ENCODE measurements at places on chromosomes 13 and 19. TPM values are rescaled to one million over a fixed set of nuclear protein-coding genes. Genes with fewer than 3 reads are reported as not detected.
A peak's percentile ranks its signal among the peaks of the same experiment; 100 is the strongest.

GRCh38 chr19:38148337-38148736 is 75.7 kb downstream of the DPF1 start:
- no peaks in the 10 kb centered on the region for H3K36me3 ChIP-seq
- no peak for DNase-seq
- H3K4me3 ChIP-seq, result no peak overlapping the region
- H3K27me3 ChIP-seq, result no peaks in the 10 kb centered on the region

GRCh38 chr13:98775844-98776598 is 23.5 kb upstream of the SLC15A1 start:
- H3K27ac ChIP-seq, result no peak overlapping the region
- H3K27me3 ChIP-seq, result peaks cover 15% of the 10 kb centered on the region
- no peaks in the 10 kb centered on the region for H3K4me1 ChIP-seq
- H3K36me3 ChIP-seq, result no peaks in the 10 kb centered on the region
- no peak for DNase-seq
- no peak overlapping the region for H3K4me3 ChIP-seq

GRCh38 chr13:54445453-54445852 is 1416.8 kb downstream of the OLFM4 start:
- H3K27me3 ChIP-seq, result no peaks in the 10 kb centered on the region
- no peak overlapping the region for H3K4me3 ChIP-seq
- DNase-seq, result no peak
- no peaks in the 10 kb centered on the region for H3K4me1 ChIP-seq

DNA sequence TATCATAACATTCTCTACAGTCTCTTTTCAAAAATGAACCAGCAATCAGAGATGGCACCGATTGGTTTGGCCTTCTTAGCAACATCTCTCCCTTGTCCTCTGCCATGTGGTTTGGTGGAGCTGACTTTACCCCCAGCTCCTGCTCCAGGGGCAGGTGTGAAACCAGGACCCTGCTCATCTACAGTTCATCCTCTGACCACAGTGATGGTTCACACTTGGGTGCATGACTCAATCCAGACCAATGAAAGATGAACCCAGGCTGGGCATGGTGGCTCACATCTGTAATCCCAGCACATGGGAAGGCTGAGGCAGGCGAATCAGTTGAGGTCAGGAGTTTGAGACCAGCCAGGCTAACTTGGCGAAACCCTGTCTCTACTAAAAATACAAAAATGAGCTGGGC is 33.6 kb upstream of the FFAR2 start:
- H3K27ac ChIP-seq, result no peak overlapping the region
- H3K27me3 ChIP-seq, result peaks cover 41% of the 10 kb centered on the region
- no peak for DNase-seq
- peaks cover 2% of the 10 kb centered on the region for H3K4me1 ChIP-seq
- no peak overlapping the region for H3K4me3 ChIP-seq
- peaks cover 1% of the 10 kb centered on the region for H3K36me3 ChIP-seq

- peak overlapping the region; percentile 71 for H3K27ac ChIP-seq
- no peaks in the 10 kb centered on the region for H3K27me3 ChIP-seq
These were observed 35.2 kb downstream of the MBNL2 start for GRCh38 chr13:97257228-97257755.

DNA sequence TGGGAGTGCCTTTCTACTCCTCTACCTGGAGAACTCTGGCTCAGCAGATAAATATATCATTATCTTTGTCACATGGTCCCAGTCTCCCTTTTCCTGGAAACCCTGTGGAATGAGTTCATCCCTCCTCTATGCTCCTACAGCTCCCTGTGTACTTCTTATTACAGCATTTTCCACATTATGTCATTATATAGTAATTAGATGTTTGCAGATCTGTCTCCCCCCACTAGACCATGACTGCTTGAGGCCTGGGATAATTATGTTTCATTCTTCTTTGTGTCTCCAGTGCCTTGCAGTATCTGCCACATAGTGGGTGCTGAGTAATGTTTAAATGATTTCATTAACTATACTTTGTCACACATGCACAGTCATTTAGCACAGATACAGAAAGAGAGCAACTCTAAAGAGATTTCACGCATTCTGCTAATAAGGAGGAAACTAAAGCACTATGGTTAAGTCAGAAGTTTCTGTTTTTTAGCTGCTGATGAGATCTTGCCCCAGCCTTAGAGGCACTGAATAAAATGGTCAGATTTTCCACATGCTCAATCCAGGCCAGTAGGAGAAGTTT is 66.1 kb upstream of the DIAPH3 start:
- H3K27ac ChIP-seq, result no peak overlapping the region
- H3K36me3 ChIP-seq, result no peaks in the 10 kb centered on the region
- peaks cover 39% of the 10 kb centered on the region for H3K27me3 ChIP-seq
- no peak for DNase-seq
- no peak overlapping the region for H3K4me3 ChIP-seq
- H3K4me1 ChIP-seq, result peaks cover 9% of the 10 kb centered on the region

- no peaks in the 10 kb centered on the region for H3K36me3 ChIP-seq
- no peaks in the 10 kb centered on the region for H3K4me1 ChIP-seq
- no peak overlapping the region for H3K4me3 ChIP-seq
- DNase-seq, result no peak
- no peak overlapping the region for H3K27ac ChIP-seq
- no peaks in the 10 kb centered on the region for H3K27me3 ChIP-seq
These were observed 231.6 kb downstream of the SPRY2 start for GRCh38 chr13:80109303-80109702.

DNA sequence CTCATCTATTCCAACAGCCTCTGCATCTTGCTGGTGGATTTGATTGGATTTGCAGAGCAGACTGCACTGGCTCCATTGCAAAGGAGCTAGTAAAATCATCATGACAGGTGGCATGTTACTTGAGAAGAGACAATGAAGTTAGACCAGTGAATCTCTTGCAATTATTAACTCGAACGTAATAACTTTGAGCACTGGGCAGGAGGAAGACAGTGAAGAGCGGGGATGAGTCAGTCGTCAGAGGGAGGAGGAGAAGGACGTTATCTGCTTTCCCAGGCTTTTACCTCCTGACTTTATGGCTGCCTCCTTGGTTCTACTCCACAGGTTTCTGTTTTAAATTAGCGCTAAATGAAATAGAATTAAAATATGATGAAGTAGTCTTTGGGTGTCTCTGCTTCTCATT is 257.8 kb upstream of the IPO5 start:
- H3K36me3 ChIP-seq, result no peaks in the 10 kb centered on the region
- H3K4me3 ChIP-seq, result no peak overlapping the region
- H3K4me1 ChIP-seq, result no peaks in the 10 kb centered on the region
- no peak for DNase-seq

DNA sequence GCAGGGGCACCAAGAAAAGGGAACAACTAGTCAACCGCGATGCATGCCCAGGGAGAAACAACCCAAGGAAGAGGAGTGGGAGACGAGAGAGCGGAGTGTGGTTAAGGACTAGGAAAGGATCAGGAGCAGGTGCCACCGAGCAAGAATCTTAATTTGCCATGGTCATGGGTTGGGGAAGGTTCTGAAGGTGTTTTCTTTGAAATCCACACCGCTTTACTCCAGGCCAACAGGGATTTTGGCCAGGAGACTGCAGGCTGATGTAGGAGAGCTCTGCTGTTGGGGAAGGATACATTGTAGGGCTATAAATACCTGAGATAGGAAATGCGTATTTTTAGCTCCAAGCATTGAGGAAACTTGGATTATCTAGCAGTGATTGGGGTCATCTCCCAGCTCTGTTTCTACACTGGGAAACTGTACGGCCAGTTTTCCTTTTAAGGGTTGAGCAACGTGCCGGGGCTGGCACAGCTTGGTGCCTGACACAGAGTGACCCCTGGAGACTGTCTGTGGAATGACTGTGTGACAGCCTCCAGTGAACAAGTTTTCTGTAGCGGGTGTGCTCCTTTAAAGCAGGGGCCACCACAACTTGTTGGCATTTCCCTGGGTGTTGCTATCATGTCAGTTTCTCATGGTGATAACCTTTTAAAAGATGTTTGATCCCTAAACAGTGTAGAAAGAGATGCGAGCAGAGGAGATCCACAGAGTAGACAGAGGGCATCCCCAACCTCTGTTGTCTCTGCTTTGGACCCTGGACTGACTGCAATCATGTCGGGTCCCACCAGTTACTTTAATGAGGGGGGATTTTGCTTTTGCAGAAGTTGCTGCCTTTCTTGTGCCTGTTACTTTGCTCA is 34.3 kb downstream of the ZNF536 start:
- H3K27me3 ChIP-seq, result no peaks in the 10 kb centered on the region
- no peak overlapping the region for H3K27ac ChIP-seq
- H3K36me3 ChIP-seq, result no peaks in the 10 kb centered on the region
- H3K4me3 ChIP-seq, result no peak overlapping the region
- DNase-seq, result no peak

- H3K27ac ChIP-seq, result no peak overlapping the region
- H3K4me3 ChIP-seq, result no peak overlapping the region
- no peaks in the 10 kb centered on the region for H3K4me1 ChIP-seq
- peaks cover 2% of the 10 kb centered on the region for H3K27me3 ChIP-seq
These were observed 34.6 kb upstream of the OLFM4 start for GRCh38 chr13:52994051-52994450.

DNA sequence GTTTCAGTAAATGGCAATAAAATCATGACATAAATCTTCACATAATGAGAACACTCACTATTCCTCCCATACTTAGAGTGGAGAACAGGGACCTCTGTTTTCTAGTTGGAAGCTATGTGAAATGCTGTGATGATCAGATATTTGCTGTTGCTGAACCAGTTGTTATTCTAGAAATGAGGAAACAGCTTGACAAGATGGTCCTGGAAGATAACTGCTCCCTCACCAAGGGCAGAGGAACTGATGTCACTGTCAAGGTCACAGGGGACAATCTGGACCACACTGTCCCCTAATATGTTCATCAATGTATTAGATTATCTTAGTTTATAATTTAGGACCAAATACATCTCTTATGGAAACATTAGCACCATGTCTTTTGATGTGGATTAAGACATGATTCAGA is 1173.3 kb downstream of the PCDH17 start:
- H3K36me3 ChIP-seq, result no peaks in the 10 kb centered on the region
- H3K4me3 ChIP-seq, result no peak overlapping the region
- no peak for DNase-seq
- H3K4me1 ChIP-seq, result no peaks in the 10 kb centered on the region
- H3K27me3 ChIP-seq, result no peaks in the 10 kb centered on the region

DNA sequence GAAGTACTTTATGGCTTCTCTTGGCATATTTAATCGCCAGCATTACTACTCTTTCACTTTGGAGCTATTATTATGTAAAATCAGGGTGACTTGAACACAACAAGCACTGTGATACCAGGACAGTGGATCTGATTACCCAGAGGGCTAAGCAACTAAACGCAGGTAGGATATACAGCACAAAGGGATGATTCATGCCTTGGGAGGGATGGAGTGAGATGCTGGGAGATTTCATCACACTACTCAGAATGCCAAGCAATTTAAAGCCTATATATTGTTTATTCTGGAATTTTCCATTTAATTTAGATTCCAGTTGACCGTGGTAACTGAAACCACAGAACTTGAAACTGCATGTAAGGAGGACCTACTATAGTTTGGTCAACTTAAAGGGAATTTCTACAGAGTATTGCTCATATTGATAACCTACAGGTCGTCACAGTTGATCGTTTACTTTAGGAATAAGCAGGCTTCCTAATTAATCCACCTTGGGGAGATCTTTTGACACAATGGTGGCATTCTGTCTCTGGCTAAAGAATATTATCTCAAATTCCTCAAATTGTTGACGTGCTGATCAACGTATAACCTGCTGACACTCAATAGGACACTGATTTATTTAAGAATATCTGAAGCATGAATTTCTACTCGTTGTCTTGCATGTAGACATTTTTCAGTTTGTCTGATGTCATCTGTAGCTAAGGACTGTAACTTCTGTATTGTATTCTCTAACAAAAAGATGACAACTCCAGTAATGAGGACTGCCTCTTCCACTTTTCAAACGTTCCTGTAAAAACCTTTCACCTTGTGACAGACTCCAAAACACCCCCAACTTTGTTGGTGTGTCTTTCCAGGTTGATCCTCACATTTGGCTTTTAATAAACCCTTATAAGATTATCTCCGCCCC is 254.2 kb downstream of the GPC5 start:
- no peak overlapping the region for H3K4me3 ChIP-seq
- no peaks in the 10 kb centered on the region for H3K4me1 ChIP-seq
- H3K27me3 ChIP-seq, result no peaks in the 10 kb centered on the region
- H3K27ac ChIP-seq, result no peak overlapping the region
- no peaks in the 10 kb centered on the region for H3K36me3 ChIP-seq

- H3K4me1 ChIP-seq, result peaks cover 41% of the 10 kb centered on the region
- no peaks in the 10 kb centered on the region for H3K36me3 ChIP-seq
- DNase-seq, result peak; percentile 79
- H3K27me3 ChIP-seq, result peaks cover 22% of the 10 kb centered on the region
- H3K27ac ChIP-seq, result no peak overlapping the region
- H3K4me3 ChIP-seq, result no peak overlapping the region
These were observed 14.9 kb downstream of the LAIR2 start for GRCh38 chr19:54517483-54517882.

The OR4F17 gene
- total RNA-seq, result not detected

The KLK4 gene
- not detected for total RNA-seq

The ZNF253 gene
- total RNA-seq, result 19.9 TPM

The CACNG7 gene
- total RNA-seq, result not detected

The IL12RB1 gene
- total RNA-seq, result 69.9 TPM

The TNPO2 gene
- total RNA-seq, result 104 TPM

The SERP2 gene
- total RNA-seq, result not detected

Data from activated CD8-positive, alpha-beta memory T cell treated with anti-CD3 and anti-CD28 coated beads, Interleukin-2, amount 10 ng/mL, durations not matched to agents 7 days and 5 days (primary cell).